D721Med (cell line): ENCODE measurements at places on chromosomes 5 and 9.

DNA sequence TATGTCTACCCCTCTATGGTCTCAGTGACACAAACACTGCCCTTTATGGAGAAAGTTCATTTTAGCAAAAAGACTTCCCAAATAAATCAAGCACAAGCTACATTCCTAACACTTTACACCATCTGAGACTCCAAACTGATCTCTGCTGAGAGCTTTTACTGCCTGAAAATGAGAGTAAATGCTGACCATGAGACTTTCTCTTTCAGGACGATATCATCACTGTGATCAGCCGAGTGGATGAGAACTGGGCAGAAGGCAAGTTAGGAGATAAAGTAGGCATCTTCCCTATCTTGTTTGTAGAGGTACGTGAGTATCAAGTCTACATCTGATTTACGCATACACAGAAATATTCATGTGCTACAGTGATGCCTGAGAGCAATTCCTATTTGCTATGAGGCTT lies 67.5 kb downstream of the SH3RF2 start:
- DNase-seq, result no peak

GRCh38 chr9:79742110-79742721 lies 170.5 kb downstream of the TLE4 start:
- no peak for DNase-seq

DNA sequence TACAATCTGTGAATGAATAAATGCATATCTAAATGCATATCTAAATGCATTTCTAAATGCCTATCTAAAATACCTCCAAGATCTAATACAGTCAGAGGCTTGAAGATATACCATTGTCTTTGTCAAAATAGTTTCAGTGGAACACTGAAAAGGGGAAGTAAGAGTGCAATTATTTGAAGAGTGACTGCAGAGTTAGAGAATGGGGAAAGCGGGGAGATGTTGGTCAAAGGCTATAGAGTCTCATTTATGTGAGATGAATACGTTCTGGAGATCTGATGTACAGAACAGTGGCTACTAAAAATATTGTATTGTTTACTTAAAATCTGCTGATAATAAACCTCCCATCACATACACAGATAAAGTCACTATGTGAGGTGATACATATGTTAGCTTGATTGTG lies 1126.2 kb upstream of the CDH9 start:
- no peak for DNase-seq

GRCh38 chr5:99089822-99090549 lies 161.2 kb upstream of the CHD1 start:
- no peak for DNase-seq

DNA sequence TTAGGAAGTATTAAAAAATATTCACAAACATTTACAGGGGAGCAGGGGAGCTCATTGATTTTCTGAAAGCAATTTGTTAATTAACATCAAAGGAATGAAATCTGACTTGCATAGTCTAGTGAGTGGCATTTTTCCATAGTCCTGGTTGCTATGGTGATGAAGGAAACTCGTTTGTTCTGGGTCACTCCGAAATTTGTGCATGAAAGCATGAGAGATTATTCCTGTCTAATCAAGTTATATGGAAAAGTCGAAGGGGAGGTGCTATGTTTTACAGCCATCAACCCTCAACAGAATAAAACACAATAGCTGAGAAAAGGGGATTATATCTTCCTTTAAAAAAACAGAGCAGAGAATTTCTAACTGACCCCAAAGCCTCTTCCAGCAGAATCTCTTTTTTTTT lies 1495.7 kb upstream of the WWC1 start:
- no peak for DNase-seq

GRCh38 chr5:73764586-73764985 lies 138.6 kb downstream of the ARHGEF28 start:
- DNase-seq, result no peak

GRCh38 chr5:96718635-96719077 lies 56.5 kb downstream of the CAST start:
- no peak for DNase-seq

GRCh38 chr5:161676103-161676502 lies 9.4 kb upstream of the GABRA6 start:
- DNase-seq, result no peak

GRCh38 chr9:22683700-22684075 lies 237.1 kb downstream of the DMRTA1 start:
- no peak for DNase-seq

- DNase-seq, result no peak
These were observed 206.9 kb downstream of the ZSWIM6 start for GRCh38 chr5:61538722-61539501.

DNA sequence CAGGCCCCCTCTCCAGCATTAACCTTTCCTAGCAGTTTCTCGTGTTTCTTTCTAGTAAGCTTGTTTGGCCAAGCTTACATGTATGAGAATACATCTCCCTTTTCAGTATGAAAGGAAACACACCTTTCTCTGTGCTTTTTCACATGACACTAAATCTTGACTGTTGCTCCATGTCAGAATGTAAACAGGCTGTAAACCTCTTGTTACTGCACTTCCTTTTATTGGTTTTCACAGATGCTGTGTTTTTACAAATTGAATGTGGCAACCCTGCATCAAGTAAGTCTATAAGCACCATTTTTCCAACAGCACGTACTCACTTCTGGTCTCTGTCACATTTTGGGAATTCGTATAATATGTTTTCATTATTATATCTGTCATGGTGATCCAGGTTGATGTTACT lies 2.2 kb upstream of the CANX start:
- no peak for DNase-seq

GRCh38 chr5:39264528-39264927 lies 45.2 kb upstream of the FYB1 start:
- no peak for DNase-seq

GRCh38 chr9:91814753-91815152 lies 135.3 kb downstream of the ROR2 start:
- DNase-seq, result no peak
